Spinal cord (tissue), 10 donors: ENCODE measurements at places on chromosomes 11 and 22. TPM values are rescaled to one million over a fixed set of nuclear protein-coding genes. Genes with fewer than 3 reads are reported as not detected.

GRCh38 chr11:122843281-122844141, 5.2 kb downstream of the CRTAM start:
- H3K4me1 ChIP-seq: no peaks in the 10 kb centered on the region
- H3K4me3 ChIP-seq: no peak overlapping the region
- no peaks in the 10 kb centered on the region for H3K27me3 ChIP-seq
- DNase-seq: no peak
- no peaks in the 10 kb centered on the region for H3K36me3 ChIP-seq

GRCh38 chr11:64862987-64863390, 15.4 kb downstream of the EHD1 start:
- no peaks in the 10 kb centered on the region for H3K27me3 ChIP-seq
- H3K27ac ChIP-seq: peak overlapping the region; percentile 85
- H3K4me1 ChIP-seq: peaks cover 37% of the 10 kb centered on the region
- peaks cover 65% of the 10 kb centered on the region for H3K36me3 ChIP-seq
- DNase-seq: peak; percentile 72
- H3K4me3 ChIP-seq: no peak overlapping the region

DNA sequence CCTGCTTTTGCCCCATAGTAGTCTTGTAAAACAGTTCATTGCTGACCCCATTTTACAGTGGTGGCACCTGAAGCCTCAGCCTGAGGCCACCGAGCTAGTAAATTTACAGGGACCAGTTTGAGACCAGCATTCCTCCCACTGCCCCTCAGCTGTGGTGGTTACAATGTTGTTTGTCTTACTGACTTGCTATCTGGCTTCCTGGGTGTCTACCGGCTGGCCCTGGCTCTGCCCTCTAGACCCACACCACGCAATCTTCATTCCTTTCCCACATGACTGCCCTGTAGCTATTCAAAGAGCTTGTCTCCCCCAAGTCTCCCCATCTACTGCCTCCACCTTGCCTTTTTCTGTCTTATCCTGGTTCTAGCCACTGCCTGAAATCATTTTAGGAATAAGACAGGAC, 20.8 kb downstream of the PIK3IP1 start:
- no peak for DNase-seq
- peaks cover 39% of the 10 kb centered on the region for H3K36me3 ChIP-seq
- H3K27ac ChIP-seq: no peak overlapping the region

DNA sequence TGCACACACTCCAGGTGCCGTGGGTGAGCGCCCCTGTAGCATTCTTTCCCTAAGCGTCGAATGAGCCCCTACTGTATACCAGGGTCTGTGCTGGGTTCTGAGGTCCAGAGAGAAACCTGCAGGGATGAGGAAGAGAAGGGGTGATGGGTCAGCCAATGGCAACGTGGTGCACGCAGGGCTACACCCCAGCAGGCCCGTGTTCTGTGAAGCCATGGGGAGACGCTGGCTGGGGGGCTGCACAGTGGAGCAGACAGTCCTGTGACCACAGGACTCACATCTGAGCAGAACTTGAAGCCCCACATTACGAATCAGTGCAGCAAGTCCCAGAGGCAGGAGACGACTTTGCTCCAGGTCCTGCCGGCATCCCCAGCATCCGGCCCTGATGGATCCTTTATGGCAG, 1481.4 kb downstream of the BRD1 start:
- no peak overlapping the region for H3K27ac ChIP-seq
- H3K4me3 ChIP-seq: no peak overlapping the region
- no peaks in the 10 kb centered on the region for H3K36me3 ChIP-seq
- no peak for DNase-seq

DNA sequence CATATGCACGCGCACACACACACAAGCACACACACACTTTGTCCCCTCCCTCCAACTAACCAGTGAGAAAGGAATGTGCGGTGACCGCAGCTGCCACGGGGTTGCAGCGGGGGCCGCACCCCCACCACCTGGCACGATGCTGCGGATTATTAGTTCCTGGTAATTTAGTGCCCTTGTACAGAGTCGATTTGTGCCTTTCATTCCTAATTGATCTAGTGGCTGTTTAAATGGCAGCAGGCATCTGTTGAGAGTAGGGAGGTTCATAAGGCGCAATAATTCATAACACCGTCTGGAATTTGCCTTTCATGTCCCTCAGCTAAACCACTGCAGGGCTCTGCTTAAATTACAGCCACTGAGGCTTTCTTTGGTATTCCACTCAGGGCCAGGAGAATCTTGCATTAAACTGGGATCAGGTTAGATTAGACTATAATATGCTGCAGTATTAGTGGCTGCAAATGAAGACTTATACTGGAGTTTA, 113.7 kb downstream of the FEZ1 start:
- DNase-seq: peak; percentile 84
- H3K36me3 ChIP-seq: peaks cover 12% of the 10 kb centered on the region
- H3K4me3 ChIP-seq: no peak overlapping the region
- no peak overlapping the region for H3K27ac ChIP-seq
- H3K4me1 ChIP-seq: peaks cover 25% of the 10 kb centered on the region

GRCh38 chr22:45966320-45966894, 10.6 kb downstream of the WNT7B start:
- H3K27ac ChIP-seq: no peak overlapping the region
- H3K36me3 ChIP-seq: peaks cover 47% of the 10 kb centered on the region
- peak; percentile 63 for DNase-seq
- no peak overlapping the region for H3K4me3 ChIP-seq
- peaks cover 71% of the 10 kb centered on the region for H3K4me1 ChIP-seq

DNA sequence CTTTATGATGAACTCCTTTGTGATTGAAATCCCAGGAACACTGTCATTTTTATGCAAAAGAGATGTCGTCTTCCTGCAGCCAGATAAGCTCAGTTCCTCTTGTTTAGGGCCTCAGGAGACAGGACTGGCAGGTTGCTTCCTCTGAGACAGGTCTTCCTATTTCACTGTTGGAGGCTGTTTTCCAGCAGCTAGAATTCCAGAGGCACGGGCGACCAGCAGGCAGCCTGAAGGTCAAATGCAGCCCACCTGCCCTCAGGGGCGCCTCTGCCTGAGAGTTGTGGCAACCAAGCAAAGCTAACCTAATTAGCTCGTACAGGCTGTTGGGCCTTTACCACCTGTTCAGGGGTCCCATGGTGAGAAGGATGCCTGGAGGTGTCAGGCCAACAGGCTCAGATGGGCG, 22.3 kb downstream of the SLC6A5 start:
- H3K27me3 ChIP-seq: no peaks in the 10 kb centered on the region
- no peaks in the 10 kb centered on the region for H3K36me3 ChIP-seq
- no peak overlapping the region for H3K27ac ChIP-seq
- no peak overlapping the region for H3K4me3 ChIP-seq

SLC39A13 gene
- 44.8 TPM for total RNA-seq
